Stimulated activated CD8-positive, alpha-beta memory T cell treated with anti-CD3 and anti-CD28 coated beads, Interleukin-15, amount 100 ng/mL, for 1 hour (primary cell): ENCODE measurements at places on chromosomes 5 and 9.

DNA sequence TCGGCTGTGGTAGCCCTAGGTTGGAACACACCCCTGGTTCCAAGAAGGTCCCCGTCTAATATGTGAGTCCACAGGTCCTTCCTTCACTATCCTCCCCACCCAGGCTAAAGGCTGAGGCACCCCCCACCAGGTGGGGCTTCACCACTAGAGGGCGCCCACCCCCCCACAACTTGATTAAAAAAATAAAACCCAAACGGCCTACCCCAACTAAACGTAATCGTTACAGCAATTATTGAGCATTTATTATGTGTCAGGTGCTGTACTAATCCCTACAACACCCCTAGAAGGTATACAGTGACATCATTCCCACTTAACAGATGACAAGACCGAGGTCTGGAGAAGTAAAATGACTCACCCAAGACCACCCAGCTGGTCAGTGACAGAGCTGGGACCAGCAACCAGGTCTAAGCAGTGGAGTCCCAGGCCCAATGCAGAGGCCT is 65.0 kb downstream of the FGF18 start:
- DNase-seq = peak; percentile 13

GRCh38 chr5:99191206-99191745 is 262.5 kb upstream of the CHD1 start:
- DNase-seq = no peak

GRCh38 chr5:140113180-140113698 is 670 bp upstream of the PURA start:
- no peak for DNase-seq

DNA sequence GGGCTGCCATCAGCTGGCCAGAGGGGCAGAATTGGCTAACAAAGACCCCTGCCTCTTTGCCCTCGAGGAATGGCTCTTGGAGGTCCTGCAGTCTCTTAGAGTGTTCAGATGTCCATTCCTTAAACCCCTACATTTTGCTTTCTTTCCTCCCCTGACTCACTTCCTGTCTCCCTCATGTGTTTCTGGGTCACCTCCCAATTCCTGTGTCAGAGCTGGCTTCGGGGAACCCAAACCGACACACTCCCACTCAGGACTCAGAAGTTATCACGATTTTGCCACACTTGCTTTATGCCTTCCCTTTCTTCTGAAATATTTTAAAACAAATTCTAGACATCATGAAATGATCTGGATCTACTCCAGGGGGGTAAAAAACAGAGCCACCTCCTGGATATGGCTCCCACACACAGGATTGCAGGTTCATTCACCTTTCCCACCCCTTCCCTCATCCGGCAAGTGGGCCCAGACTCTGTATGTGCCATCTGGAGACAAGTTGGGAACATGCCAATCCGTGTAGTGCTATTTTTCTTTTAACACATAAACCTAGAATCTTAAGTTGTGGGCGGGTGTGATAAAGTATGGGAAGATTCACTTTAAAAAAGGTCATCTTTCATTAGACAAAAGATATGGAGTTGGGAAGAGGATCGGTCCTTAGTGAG is 145.7 kb downstream of the NXNL2 start:
- no peak for DNase-seq

DNA sequence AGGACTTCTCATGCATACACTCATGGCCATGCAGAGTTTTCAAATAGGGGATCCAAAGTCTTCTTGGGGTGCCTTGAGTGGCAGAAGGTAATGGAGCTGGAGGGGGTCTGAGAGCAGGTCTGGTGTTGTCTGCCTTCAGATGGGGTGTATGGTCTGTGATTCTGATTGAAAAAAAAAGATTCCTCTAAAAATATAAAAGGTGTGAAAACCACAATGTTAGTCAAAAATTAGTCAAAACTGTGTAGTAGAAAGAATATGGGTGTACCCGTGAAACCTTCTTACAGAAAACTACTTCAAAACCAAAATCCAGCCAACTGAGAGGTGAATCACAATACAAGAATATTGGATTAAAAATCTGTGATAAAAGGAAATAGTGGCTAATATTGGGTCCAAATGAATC is 20.1 kb downstream of the DOCK2 start:
- DNase-seq = no peak

GRCh38 chr5:27814983-27815382 is 776.6 kb upstream of the CDH9 start:
- no peak for DNase-seq

DNA sequence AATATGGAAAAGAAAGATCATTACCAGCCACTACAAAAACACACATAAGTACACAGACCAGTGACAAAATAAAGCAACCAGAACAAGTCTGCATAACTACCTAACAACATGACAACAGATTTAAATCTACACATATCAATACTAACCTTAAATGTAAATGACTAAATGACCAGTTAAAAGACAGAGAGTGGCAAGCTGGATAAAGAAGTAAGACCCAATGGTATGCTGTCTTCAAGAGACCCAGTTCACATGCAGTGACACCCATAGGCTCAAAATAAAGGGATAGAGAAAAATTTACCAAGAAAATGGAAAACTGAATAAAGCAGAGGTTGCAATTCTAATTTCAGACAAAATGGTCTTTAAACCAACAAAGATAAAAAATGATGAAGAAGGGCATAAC is 938.1 kb downstream of the EFNA5 start:
- no peak for DNase-seq
